T-helper 2 cell (primary cell): ENCODE measurements at places on chromosomes 5 and 9.

DNA sequence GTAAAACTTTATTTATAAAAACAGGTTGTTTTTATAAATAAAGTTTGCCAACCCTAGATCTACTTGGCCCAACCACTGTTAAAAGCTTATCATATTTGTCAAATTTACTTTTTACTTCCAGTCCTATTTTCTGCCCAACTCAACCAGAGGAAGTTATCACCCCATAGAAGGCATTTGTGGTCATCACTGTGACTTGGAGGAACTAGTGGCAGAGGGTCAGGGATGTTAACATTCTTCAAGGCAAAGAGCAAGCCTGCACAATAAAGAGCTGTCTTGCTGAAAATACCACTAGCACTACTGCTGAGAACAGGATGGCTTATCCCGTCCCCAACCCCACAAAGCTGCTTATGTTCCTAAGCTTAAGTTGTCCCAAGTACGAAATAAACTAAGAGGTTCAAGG is 22.3 kb downstream of the TTC33 start:
- DNase-seq, result no peak

- no peak for DNase-seq
Observed at GRCh38 chr5:124605541-124605940, 140.9 kb downstream of the ZNF608 start.

- no peak for DNase-seq
Observed at GRCh38 chr5:93055971-93056370, 525.0 kb downstream of the NR2F1-AS1 start.

DNA sequence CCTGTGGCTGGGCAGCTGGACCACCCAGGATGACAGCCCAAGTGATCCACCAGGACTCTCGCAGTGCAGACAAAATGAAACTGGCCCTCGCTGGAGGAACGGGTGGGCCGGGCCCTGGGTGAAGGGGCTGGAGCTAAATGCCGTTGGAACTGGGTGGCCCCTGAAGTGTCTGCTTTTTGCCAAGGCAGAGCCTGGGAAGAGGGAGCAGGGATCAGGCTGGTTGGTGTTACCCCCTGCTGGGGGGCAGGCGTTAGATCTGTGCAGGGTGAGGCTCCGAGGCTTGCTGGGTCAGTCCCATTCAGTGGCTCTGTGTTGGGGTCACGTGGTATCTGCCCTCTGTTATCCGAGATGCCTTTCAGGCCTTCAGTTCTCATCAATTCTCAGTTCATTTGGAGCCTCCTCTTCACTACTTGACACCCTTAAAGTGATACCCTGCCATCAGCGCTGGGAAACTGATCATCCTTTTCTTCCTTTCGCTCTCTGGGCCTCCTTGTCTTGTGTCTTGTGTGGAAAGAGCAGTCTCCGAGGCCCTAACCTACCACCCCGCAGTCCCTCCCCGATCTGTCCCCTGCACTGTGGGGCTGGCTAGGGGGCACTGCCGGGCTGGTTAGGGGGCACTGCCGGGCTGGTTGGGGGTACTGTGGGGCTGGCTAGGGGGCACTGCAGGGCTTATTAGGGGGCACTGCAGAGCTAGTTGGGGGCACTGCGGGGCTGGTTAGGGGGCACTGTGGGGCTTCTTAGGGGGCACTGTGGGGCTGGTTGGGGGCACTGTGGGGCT is 37.3 kb downstream of the COL5A1 start:
- DNase-seq, result no peak

DNA sequence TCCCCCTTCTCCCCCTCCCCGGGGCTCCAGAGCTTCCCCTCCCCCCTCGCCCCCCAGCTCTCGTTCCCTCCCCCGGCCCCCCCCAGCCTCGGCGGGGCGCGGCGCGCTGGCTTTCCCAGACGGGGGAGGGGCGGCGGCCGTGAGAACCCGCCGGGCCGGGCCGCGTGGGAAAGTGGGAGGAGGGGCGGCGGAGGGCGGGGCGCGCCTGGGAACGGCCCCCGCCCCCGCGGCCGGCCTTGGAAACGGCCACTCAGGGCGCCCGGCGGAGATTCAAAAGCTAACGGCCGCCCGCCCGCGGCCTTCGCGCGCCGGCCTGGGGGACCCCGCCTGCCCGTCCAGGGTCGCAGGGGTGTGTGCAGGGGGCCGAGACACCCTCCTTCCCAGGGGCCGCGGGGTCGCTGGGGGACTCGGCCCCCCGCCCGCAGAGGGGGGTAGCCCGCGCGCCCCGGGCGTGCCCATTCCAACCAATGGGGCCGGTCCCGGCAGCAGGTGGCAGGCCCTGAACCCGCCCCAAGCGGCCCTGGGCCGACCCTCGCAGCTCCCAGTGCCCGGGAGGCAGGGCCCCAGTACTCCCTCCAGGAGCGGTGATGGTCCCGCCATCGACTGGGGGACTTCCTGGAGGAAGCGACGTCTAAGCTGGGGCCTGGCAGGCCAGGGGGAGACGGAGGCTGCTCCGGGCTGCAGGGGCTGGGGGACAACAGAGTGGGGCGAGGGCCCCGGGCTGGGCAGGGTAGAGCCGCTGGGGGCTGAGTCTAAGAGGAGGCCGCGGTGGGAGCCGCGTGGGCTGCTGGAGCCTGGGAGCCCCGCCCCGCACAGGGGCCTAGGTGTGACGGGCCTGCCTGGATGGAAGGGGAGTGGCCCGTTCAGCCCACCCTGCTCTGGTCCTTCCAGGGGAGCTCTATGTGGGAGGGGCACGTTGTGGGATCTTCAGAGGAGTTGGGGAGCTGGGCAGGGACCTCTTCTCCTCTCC is 14.2 kb upstream of the NRARP start:
- no peak for DNase-seq

- no peak for DNase-seq
Observed at GRCh38 chr5:135625961-135626360, 47.2 kb upstream of the CXCL14 start.

GRCh38 chr5:60960591-60960990 is 15.6 kb downstream of the NDUFAF2 start:
- DNase-seq, result no peak

DNA sequence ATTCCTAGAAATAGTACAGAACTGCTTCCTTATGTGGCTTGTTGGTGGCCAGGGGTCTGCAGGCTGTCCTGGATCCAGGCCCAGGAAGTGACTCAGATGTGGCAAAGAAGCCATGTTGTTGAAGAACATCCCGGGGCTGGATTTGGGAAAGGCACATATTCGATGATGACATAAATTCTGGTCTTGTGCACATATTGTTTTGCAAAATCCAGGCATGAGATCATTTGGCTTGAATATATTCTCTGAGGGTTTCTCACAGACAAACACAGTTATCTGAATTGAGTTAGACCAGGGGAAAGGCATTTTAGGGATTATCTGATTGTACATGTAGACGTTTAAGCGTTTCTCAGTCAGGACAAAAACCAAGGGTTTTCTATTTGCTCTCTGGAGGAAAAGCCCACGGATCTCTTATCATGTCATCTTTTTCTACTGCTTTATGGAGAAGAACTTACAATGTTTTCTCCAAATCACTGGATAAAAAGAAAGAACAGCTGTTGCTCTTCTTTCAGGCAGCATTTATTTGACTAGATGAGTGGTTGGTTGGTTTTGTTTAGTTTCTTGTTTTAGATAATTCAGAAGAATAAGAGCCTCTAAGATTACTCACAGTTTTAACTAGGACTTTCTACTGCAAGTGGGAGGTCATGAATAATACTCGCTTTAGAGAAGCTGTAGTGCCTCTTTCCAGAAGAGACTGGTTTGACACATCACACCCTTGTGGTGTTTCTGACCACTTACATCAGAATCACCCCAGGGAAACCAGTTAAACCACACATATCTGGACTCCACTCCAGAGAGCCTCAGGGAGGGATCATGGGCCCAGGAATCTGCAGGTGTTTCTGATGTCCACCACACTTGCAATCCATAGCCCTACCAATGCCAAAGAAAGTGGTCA is 29.5 kb upstream of the LHFPL2 start:
- DNase-seq, result no peak

GRCh38 chr5:151251001-151251551 is 1.9 kb upstream of the GM2A start:
- DNase-seq, result no peak

- DNase-seq, result no peak
Observed at GRCh38 chr5:121430538-121430937, 421.1 kb upstream of the FTMT start.

DNA sequence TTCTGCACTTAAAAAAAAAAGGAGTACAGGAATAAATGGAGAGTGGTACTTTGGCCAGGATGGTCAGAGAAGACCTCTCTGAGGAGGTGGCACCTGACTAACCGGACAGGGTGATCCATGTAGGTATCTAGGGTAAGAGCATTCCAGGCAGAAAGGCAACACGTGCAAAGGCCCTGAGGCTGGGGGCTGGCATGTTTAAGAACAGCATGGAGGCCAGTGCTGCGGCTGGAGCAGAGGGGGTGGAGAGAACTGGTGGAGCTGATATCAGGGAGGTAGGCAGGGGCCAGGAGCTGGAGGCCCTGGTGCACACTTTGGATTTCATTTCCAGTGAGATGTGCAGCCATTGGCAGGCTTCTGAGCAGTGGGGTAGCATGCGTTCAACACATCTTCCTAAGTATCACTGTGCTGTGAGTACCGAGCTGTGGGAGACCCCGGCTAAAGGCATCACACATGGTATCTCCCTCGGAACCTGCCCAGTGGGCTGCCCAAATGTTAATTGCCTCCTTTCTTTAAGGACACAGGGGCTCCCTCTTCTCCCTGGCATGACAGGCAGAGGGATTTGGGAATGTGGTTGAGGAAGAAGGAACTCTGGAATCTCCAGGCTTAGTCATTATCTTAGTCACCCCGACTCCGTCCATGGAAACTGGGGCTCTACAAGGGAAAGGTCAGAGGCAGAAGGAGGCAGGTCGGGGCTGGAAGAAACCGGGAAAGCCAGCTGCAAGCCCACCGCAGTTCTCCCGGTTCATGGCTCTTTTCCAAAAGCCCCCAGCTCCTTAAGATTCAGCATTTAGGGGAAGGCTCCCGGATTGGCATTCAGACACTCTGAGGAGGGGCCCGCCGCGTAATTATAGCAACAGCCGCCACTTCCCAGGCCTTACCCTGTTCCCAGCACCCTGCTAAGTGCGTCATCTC is 18.6 kb downstream of the SLC6A7 start:
- DNase-seq, result no peak

- DNase-seq, result no peak
Observed at GRCh38 chr9:130741831-130742449, 48.4 kb downstream of the EXOSC2 start.

DNA sequence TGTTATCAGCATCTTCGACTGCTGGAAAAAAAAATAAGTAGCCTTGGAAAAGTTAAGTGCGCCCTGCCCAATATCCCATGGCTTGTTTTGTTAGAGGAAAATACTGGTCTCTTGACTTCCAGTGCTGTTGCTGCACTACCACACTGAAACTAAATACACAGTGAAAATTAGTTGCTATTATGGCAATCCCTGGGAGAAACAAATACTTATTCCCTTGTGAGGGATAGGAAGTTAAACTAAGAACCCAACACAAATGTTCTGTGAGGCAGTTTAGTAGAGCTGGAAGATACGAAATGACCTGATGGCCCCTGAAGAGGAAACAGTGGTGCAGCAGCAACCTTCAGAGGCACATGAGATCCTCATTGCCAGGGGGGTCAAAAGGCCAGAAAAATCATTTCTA is 164.0 kb downstream of the ARL15 start:
- DNase-seq, result no peak

DNA sequence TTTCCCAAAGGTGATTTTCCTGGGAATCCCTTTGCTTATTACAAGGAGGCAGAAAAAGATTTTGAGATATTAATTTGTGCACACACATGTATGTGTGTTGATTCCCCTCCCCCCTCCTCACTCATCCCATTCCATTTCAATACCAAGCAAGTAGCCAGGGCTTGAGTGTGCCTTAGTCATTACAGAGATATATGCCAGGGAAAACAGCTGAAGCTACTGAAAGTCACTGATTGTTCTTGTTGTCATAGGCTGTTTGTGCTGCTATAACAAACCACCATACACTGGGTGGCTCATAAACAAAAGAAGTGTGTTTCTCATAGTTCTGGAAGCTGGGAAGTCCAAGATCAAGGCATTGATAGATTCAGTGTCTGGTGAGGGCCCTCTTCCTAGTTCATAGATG is 158.6 kb downstream of the BAAT start:
- DNase-seq, result no peak

DNA sequence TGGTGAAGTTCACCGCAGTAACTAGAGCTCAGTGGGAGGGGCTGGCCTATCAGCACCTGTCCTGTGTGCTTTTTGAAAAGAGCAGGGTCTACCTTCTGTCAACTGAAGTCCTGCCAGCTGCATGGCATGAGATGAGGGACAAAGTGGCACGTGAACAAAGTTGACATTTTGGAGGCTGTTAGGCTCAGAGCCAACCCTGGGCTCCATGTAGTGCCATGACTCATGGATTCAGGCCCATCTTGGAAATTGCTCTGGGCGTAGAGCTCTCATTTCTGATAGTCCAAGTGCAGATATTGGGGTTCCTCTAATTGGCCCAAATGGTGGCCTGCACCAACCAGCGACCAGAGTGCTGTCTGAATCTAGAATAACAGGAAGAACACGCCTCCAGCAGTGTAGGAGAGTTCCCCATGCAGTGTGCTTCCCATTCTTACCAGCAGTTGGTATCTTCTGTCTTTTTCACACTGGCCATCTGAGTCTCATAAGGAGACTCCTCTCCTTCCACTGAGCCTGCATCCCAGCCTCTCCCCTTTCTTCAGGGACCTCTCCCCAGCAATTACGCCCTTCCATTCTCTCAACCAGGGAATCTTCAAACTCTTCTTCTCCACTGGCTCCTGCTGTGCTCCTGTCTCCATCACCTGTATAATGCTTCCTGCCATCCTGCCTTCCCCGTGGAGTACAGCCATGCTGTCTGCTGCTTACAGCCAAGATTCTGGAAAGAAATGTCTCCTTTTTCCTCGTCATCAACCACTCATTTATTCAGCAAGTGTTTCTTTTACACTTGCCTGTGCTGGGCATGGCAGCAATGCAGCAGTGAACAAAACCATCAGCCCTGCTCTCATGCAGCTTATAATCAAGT is 30.4 kb downstream of the IRF1 start:
- DNase-seq, result no peak

GRCh38 chr5:82097-82496 is 9.9 kb upstream of the PLEKHG4B start:
- DNase-seq, result no peak

DNA sequence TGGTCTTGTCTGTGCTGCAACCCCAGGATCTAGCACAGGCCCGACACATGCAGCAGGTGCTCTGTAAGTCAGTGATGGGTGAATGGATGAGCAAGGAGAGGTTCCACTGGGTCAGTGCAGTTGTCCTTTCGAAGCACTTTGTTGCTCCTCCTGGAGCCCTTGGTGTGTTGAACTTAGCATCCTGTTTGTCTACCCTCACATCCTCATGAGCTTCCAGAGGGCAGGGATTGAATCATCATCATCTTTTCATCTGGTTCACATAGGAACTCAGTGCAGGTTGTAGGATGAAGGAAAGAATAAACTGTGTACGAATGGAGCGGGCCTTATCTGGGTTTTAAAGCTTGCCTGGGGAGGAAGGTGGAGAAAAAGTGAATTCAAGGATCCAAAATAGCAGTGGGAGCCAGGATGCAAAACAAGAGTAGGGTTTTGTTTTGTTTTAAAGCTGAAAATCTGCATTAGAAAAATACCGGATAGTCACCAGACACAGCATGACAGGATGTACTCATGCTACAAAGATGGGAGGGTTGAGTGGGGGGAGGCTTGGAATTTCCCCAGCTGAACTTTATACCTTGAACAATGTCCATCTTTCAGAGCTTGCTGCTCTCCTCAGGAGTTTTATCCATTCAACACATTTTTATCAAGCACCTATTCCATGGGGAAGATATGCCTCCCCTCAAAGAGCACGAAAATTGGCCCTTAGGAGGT is 55.8 kb downstream of the PTTG1 start:
- DNase-seq, result no peak

GRCh38 chr5:95283761-95284571 is 928 bp downstream of the MCTP1 start:
- no peak for DNase-seq
